DMS79 treated with DMSO at 0.1 percent for 48 hours (cell line): ENCODE measurements at places on chromosomes 12 and 14.

GRCh38 chr12:56237552-56237951, 7.7 kb downstream of the SLC39A5 start:
- no peak for DNase-seq

GRCh38 chr12:98893126-98893674, 248.1 kb downstream of the APAF1 start:
- no peak for DNase-seq

DNA sequence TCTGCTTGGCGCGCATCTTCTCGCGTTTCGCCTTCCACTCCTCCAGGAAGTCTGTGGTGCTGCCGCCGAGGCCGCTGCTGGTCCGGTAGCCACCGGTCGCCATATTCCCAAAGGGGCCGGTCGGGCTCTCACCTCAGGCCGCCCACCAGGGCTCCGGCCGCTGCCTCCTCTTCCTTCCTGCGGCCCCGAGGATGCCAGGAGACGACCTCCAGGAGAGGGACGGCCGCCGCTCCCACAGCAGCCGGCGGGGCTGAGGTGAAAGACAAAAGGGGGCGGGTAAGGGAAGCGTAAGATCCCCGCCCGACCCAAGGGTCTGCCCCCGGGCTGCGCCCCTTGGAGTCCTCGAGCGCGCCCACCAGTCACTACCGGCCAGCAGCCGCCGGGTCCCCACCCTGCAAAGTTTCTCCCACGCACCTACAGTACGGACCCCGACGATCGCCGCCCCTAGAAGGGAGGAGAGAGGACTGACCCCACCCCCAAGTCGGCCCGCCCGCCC, 574 bp downstream of the PAWR start:
- peak; percentile 71 for DNase-seq

- DNase-seq, result no peak
These were observed 7.4 kb downstream of the ASPG start for GRCh38 chr14:104092931-104093365.

DNA sequence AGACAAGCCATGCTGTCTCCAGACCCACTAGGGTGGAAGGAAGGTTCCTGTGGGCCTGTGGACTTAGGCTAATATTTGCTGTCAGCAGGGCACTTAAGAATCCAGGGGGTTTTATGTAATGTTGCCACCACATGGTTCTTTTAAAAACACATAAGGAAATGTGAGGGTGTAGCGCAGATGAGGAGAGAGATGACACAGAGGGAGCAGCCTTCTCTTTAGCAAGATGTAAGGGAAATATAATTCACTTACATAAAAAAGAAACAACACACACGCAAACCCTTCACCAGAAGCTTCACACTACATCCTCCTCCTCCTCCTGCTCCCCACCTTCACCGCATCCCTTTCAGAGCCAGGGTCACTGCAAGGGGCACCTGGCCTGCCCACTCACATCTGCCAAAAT, 4.9 kb upstream of the PIP4K2C start:
- DNase-seq, result no peak

DNA sequence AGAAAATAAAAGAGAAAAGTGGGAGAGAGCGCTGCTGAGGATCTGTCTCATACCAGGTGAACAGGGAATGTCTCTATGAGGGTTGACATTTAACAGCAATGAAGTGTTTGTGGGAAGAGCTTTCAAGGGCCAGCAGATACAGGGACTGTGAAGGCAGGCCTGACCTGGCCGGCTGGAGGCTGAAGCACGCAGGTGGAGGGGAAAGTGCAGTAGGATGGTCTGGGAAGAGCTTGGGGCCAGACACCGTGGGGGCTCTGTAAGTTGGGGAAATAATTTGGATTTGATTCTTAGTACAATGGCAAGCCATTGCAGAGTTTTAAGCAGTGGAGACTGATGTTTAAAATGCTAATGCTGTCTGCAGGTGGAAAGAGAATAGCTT, 23.8 kb upstream of the DHRS2 start:
- peak; percentile 60 for DNase-seq

- DNase-seq, result no peak
These were observed 306.8 kb upstream of the LRFN5 start for GRCh38 chr14:41299924-41300323.
